GDM1 (cell line): ENCODE measurements at places on chromosomes 5 and 9.

DNA sequence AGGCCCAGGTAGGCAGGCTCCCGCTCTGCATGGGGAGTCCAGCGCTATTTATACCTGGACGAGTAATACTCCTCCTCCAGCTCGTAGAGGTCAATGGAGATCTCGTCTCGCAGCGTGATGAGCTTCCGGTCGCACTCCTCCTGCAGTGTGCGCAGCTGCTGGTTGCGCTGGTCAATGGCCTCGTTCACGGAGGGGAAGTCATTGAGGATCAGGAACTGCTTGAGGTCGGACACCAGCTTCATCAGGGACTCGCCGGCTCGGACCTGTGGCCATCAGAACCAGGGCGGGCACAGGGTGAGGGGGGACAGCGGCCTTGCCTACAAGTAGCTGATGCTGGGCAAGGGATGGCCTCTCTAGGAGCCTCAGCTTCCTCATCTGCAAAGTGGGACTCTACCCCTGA lies 3.9 kb downstream of the MED22 start:
- no peak for DNase-seq

DNA sequence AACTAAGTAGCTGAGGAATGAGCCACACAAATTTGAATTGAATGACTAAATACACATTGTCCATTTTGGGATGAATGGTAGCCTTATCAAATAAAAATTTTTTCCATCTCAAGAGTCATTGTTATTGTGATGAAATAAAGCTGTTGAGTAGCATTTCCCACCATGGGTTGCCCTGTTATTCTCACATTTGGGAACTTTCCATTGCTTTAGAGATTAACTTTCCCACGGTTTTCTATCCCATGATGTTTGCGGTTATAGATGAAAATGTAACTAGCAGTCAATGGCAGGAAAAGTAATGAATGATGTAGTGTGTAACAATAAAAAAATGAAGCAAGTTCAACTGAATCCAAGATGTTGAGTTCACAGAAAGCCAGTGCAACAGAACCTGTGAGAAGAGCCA lies 59.9 kb upstream of the PLPP1 start:
- DNase-seq: no peak

DNA sequence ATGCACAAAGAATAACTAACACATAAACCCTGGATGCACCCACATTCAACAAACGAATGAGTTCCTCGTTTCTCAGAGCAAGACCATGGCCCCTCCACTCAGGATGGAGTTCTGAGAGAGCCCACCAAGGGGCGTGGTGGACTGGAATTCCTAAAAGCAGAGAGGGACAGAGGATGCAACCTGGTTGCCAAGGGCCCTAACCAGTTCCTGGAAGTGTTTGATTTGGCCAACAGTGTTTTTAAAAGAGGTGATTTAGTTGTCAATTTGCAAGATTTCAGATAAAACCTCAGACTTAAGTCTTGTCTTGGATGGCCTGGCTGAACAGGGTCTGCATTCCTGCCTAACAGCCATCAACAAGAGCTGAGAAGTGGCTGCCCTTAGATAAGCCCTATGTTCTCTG lies 34.4 kb downstream of the GLRA1 start:
- DNase-seq: no peak

DNA sequence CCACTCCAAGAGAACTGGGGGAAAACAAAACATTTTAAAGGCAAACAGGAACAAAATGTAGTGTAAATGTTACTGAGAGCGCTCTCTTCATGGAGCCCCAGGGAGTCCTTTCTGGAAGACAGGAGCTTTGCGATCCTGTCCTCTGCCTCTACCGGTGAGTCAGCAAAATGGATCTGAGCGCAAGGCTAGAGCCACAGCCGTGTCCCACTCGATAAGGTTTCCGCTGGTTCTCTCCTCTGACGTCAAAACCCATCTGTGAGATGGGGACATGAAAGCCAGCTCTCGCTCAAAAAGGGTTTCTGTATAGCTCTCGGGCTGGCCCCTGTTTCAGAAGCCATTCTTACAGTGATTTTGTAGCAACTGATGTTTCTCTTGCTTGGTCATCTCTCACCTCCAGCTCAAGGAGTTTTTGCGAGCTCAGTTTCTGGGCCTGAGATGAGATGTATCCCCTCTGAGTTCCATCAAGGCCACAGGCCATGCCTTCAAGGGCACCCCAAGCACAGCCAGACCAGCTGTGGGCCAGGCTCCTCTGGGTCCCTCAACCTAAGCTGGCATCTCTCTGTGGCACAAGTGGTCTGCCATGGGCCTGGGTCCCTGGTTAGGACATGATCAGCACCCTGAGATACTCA lies 101.6 kb downstream of the FSTL4 start:
- DNase-seq: no peak

GRCh38 chr5:177296581-177296980 lies 6.9 kb downstream of the RAB24 start:
- no peak for DNase-seq

- no peak for DNase-seq
Measured at GRCh38 chr9:3337515-3338225, 188.1 kb downstream of the RFX3 start.

GRCh38 chr9:114941376-114941775 lies 11.0 kb upstream of the TNFSF8 start:
- DNase-seq: no peak
